ENCODE measurements at places on chromosomes 2 and 18.

DNA sequence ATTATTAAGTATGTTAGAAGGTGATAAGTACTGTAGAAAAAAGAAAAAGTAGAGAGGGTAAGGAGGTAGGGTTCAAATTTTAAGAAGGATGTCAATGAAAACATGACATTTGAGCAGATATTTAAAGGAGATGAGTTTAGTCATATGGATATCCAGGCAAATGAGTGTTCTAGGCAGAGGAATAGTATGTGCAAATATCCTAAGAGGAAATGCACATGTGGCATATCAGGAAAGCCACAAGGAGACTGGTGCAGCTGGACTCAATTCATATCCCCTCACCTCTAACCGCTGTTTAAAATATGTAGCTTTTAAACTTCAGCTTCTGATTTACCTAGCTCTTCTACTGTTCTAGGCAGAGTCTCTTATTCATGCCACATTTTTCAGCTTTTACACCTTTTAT, 9.5 kb downstream of the AGPS start:
- no peak for DNase-seq

GRCh38 chr2:69057660-69058059, 44.7 kb downstream of the ANTXR1 start:
- DNase-seq = no peak

DNA sequence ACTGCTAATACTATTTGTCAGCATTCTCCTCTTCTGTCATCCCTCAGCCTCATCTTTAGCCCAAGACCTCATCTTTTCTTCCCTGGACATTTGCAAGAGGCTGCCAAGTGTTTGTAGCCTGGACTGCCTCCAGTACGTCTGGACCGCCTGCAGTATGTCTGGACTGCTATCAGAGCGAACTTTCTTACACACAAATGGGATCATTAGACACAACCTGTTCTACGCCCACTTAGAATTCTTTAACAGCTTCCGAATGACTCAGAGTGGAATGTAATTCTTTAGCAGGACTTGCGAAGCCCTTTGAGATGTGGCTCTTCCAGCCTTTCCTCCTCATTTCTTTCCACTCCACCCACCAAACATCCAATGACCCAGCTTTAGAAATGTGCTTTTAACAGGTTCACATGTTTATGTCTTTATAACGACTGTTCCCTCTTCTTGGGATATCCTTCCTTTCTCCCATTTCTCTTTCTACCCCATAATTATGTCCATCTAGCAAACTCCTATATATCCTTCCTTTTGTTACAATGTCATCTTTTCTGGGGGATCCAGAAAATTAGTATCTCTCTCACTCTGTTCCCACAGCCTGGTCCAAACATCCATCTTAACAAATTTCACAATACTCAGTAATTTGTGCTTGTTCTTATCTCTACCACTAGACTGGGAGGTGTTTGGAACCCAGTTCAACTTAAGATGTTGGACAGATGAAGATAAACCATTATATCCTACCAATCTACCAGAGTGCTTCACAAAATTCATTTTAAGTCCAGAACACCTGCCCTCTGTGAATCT, 171.3 kb upstream of the PGAP1 start:
- no peak for DNase-seq

DNA sequence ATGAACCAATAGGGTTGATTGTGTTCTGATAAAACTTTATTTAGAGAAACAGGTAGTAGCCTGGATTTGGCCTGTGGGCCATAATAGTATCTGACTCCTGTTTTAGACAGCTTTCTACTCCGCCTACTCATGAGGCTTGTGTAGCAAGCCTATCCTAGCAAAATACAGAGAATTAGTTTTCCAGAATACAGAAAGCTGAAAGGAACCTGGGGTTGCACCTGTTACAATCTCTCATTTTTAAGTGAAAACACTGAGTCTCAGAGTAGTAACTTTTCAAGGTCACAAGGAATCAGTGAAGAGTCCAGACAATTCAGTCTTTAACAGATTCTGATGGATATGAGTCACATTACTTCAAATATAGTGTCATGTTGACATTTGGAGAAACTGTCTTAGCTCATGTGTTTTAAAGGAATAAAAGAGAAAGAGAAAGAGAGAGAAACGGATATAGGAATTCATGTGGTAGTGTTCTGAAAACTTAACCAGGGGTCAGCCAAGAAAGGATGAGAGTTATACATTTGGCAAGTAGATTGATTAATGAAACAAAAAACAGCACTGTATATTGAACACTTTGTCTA, 17.0 kb downstream of the ARHGAP28 start:
- DNase-seq = no peak

GRCh38 chr2:212489719-212490346, 48.8 kb downstream of the ERBB4 start:
- no peak for DNase-seq
